ENCODE measurements at places on chromosomes 13 and 19.

DNA sequence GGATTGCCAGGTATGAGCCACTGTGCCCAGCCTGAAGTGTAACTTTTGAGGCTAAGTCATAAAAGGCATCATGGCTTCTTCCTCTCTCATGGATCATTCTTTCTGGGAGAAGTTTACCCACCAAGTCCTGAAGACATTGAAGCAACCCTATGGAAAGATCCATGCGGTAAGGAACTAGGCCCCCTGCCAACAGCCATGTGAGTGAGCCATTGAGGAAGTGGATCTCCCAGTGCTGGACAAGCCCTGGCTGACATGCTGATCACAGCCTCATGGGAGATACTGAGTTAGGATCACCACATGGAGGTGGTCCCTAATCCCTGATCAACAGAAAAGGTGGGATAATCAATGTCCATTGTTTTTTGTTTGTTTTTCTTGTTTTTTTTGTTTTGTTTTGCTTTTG, 3.3 kb upstream of the NUDT19 start:
- no peak for DNase-seq

DNA sequence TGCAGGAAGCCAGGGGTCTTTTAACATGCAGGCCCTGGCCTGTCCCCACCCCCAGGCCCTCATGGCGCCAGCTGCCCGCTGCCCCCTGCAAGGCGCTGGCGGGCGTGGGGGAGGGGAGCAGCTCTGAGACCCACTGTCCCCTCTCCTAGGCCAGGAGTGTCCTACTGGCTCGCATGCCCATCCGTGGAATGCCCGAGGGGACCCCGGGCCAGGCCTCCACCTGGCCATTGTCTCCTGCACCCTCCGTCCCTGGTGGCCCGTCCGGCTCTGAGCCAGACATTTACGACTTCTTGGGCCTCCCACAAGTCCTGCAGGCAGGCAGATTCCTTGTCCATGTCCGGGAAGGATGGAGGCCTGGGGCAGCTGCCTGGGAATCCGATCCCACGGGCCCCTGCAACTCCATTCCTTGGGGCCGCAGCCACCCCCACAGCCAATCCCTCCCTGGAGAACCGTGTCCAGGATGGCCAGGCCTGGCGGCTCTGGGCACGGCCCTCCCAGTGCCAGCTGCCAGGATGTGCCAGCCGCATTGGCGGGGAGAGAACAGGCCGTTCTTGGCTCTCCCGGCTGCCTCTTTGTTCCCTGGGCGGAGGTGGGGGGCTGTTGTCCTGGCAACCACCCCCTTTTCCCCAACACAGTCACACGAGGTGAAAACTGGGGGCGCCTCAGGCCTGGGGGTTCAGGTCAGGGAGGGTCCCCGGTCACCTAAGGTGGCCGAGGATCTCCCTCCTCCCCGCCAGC, 10.5 kb upstream of the PLIN3 start:
- no peak for DNase-seq

- no peak for DNase-seq
Measured at GRCh38 chr13:52905701-52906100, 57.3 kb upstream of the PCDH8 start.

DNA sequence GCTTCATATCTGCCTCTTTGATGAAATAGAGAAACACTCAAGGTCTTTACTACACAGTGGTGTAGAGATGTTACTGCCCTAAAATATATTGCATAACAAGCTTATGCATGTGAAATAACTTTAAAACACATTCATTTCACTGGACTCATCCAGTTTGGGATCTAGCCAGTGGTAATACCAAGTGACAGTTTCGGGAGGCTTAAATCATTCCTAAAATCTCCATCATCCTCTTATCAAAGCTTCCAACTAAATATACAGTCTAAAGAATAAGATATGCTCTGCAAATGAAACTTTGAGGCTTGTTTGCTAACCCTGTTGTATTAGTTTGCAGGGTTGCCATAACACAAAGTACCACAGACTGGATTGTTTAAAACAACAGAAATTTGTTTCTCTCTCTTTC, 52.8 kb downstream of the THSD1 start:
- no peak for DNase-seq

DNA sequence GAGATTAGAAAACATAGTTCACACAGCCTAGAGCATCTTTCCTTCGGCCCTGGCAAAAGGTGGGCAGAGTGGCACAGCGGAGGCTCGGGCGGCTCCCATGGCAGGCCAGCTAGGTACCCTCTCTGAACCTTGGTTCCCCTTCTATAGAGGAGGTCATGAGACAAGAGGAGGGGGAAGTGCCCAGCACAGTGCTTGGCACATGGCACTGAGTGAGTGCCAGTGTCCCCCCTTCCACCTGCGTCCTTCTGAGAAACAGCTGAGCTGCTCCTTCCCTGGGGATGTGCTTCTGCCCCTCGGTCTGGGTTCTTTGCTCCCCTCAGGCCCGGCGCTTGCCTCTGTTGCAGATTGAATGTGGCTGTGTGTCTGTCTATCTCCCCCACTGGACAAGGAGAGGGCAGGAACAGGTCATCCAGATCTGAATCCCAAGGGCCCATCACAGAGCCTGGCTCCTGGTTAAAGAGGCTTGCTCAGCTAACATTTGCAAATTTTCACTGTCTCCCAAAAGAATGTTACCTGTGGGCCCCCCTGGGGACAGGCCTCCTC, 165.6 kb downstream of the USP12 start:
- no peak for DNase-seq

GRCh38 chr13:94596575-94596971, 621 bp upstream of the TGDS start:
- DNase-seq: no peak

DNA sequence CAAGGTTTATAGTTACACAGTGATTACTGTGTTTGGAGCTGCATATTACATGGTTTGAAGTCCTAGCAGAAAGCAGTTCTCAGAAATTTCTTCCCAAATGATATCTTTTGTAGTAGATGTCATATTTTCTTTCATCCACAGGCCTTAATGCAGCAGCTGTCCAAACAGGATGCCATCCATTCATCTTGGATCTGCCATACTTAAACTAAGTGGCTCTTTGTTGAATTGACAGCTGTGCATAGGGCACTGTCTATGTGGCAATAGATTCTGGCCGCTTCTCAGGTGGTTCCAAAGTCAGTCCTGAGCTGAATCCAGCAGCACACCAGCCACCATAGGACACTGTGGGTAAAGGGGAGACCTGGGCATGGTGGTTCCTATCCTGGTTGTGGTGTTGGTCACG, 41.6 kb upstream of the SPRY2 start:
- DNase-seq: no peak

GRCh38 chr13:26377038-26377437, 123.1 kb downstream of the CDK8 start:
- peak; percentile 4 for DNase-seq

DNA sequence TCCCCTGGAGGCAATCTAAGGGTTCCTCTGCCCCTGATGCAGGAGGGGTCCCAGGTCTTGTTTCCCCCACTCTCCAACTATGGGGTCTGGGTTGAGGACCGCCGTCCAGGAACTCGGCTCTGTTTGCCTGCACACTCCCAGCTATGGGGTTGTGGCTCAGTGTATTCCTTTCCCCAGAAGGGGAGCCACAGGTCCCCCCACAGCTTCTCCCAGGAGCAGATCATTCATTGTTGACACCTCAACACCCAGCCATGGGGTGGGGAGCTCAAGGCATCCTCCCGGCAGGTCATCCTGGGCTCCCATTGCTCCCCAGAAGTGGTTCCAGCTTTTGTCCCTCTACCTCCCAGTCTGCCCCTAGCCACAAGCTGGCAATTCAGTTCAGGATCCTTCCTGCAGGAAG, 975 bp downstream of the ZNF358 start:
- DNase-seq: no peak

GRCh38 chr13:71477735-71478134, 389.3 kb downstream of the DACH1 start:
- DNase-seq: no peak

DNA sequence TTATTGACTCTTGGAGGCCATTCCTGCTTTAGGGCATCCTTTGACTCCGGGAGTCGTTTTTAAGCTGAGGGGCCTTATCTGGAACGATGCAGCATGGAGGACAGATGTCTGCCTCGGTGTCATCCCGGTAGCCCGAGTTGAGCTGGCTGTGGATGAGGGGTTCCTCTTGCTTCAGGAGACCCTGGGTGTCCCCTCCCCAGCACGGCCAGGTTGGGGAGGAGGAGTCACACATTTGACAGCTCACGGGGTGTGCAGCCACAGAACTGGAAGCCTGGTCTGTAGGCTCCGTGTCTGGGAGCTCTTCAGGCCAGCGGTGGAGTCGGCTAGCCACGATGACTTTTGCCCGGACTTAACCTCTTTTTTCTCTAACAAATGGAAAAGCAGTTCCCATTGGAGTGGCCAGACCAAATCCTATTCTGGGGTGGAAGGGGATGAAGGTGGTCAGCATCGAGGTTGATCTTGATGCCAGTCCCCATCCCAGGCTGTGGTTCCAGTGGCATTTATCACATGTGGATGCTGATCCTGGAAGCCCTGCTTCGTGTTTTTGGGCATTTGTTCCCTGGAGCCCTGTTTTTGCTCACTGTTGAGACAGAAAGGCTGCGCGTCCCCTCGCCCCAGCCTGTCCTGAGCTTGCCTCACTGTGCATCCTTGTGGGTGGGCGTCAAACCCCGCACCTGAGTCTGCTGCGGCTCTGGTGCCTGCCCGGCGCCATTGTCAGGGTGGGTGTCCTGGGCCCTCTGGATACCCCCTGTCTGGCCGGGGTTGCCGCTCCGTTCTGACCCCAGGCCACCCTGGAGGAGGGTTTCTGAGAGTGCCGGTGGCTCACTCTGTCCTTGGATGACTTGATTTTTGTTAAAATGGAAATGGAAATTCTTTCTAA, 12.0 kb downstream of the TFDP1 start:
- no peak for DNase-seq

- no peak for DNase-seq
Measured at GRCh38 chr13:49927755-49928154, 8.4 kb downstream of the SPRYD7 start.

- peak; percentile 54 for DNase-seq
Measured at GRCh38 chr19:5967994-5968430, 9.9 kb downstream of the RANBP3 start.

DNA sequence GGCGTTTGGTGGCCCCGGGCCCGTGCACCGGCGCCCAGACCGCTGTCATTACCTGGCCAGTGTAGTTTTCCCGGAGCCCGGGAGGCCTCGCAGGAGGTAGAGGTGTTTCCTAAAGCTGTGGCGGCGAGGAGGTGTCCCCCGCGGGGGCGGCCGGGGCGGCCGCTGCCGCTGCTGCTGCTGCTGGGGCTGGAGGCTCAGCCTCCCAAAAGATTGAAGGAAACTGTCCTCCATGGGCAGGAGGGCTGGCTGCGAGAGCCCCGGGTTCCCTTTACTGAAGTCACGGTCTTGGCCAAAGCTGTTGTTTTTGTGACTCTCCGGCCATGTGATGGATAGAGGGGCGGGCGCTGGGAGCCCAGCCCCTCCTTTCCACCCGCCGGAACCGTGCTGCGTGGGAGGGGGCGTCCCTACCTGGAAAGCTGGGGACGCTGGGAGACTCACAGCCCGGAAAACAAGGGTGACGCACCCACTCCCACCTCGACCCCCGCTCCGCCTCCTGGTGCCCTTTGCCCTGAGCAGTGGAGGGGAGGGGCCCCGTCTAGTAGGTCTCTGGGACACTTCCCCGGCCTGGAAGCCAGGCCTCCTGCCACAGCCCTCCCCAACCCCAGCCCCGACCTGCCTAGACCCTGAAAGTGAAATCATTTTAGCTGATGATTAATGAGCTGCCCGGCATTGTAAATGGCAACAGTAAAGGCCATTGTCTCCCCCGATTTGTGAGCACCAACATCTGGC, at the start of gene N4BP2L1:
TSS of gene N4BP2L1 (minus strand) at position 279 of the 729 bp plus-strand sequence. CDS start at position 231, 48 bp downstream.
- DNase-seq: peak; percentile 93

DNA sequence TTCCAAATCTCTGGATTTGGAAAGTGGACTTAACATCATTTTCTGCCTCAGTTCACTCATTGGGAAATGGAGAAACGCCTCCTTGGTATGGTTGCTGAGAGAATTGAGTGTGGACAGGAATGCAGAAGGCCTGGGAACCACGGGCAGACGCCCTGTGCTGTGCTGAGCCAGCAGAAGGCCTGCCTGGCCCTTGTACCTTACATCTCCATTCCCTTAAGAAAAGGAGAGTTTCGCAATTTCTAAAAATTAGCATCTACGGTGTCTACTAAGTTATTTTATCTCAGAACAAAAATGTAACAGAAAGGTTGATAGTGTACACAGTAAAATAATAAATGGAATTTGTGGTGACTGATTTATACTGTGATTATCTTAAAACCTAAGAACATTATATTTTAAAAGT, 78.7 kb downstream of the IPO5 start:
- DNase-seq: no peak

DNA sequence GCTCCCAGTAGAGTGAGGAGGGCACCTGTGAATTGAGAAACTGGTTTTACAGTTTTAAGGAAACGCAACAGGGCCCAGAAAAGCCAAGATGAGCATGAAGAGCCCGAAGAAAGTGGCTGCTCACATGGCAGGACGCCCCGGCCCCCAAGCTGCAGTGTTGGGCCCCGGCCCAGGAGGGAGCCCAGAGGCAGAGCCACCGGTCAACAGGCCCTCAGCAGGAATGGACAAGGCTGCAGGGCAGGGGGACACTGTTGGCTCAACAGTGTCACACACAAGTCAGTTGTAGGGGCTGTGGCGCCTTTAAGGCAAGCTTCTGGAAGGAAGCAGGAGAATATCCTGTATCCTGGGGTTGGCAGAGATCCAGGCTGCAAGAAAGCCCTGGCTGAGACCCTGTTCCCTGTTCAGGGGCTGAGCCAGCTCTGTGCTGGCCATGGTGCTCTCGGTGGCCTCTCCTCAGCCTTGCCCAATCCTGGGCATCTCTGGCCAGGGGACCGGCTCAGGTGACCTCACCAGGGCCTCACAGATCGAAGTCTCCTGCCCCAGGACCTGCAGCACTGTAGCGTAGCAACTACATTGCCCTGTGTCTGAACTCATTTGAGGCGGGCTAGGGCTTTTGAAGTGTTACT, 28.0 kb downstream of the UPF1 start:
- DNase-seq: no peak

DNA sequence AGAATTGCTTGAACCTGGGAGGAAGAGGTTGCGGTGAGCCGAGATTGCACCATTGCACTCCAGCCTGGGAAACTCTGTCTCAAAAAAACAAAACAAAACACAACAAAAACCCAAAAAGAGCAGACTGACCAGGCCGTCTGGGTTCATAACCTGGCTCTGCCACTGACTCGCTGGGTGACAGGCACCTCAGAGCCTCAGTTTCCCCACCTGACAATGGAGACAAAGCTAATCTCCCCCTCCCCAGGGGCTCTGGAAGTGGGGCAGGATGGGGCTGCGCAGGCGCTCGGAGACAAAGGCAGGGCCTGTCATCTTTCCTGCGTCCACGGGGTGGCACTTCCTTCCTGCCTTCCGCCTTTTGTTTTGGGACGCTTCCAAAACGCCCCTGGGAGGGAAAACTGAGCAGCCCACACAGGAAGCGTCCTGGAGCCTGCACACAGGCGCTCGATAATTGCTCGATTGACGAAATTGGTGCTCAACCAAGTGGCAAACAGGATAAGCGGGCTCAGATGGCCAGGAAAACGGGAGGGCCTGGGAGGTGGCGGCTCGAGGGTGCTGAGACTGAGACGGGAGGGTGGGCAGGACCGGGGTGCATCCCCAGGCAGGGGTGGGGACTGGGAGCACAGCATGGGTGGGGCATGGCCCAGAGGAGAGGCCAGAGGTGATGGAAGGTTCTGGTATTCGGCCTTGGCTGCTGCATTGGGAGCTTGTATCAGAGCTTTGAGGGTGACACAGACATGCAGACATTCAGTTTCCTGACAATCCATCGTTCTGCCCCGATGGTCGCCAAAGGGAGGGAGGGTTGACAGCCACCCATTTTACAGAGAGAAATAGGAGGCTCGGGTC, 17.8 kb downstream of the SPC24 start:
- DNase-seq: peak; percentile 54

Measured in activated naive CD8-positive, alpha-beta T cell treated with anti-CD3 and anti-CD28 coated beads for 36 hours (primary cell).